ENCODE measurements at places on chromosomes 1 and 21. TPM values are rescaled to one million over a fixed set of nuclear protein-coding genes. Genes with fewer than 3 reads are reported as not detected.

ASCL5 gene
- 0.41 TPM for total RNA-seq

DNA sequence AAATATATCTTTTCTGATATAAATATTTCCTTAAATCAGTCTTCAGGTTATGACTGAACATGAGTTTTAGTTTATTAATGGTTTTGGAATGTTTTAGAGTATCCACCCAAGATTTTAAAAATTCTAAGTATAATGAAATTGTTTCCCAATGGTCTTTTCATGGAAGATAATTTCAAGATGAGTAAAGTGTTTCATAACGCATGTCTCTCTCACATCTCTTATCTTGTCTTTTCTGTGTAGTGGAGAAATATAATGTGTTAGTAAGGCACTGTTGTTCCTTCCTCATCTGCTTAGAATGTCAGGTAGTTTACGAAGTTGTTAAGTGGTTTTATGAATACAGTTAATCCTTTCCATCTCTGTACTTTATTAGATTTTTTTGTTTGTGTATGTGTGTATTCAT is 49.6 kb downstream of the PLA2G4A start:
- DNase-seq: no peak

CFHR4 gene
- total RNA-seq: not detected

VASH2 gene
- total RNA-seq: 184 TPM

GRCh38 chr1:62908168-62908695 is 124.3 kb downstream of the ATG4C start:
- DNase-seq: no peak

- no peak for DNase-seq
Observed at GRCh38 chr1:208183977-208184911, 59.9 kb downstream of the PLXNA2 start.

ADPRS gene
- total RNA-seq: 22.9 TPM

DNA sequence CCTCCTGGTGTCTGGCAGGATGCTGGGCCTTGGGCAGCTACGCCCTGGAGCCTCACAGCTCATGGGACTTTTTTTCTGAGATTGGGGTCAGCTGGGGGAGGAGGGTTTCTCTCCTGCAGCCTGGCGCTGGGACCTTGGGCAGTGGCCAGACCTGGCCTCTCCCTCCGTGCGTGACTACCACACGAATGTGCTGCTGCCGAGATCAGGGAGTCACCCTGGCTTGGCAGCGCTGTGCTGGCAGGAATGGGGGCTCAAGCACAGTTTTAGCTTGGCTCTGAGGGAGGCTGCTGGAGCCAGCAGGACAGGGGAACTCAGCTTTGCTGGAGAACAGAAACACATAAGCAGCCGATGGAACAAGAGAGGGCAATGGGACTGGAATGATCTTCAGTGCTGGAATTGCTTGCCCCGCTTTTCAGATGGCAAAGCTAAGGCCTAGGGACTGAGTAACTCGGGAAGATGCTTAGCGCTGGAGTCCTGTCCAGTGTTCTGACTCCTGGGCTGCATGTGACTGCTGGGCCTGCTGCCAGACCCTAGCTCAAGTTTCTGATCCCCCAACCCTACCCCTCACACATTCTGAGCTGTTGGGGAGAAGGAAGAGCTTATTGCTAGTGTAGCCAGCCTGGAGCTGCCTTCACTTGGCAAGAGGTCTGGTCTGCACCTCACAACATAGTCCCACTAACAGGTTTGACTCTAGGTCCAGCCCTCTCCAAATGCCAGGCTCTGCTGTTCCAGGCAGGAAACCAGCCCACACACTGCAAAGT is 69.9 kb downstream of the NAV1 start:
- DNase-seq: no peak

DNA sequence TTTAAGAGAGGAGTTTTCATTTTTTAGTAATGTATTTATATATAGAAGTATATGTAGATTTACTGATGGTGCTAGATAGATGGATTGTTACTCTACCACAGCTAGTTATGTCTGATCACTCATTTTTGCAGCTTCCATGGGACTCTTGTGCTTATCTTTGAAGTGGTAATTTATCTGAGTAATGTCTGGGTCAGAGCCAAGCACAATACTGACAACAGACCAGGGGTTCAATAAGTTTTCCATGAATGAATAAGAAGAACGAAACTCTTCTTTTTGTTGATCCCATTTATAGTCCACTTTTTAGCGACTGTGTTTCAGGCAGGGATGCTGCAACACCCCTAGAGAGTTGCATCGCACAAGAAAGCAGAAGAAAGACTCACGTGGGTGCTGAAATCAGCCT is 935.2 kb downstream of the PLA2G4A start:
- no peak for DNase-seq

GRCh38 chr1:165574295-165574694 is 30.5 kb downstream of the LRRC52 start:
- DNase-seq: no peak

LENEP gene
- total RNA-seq: 1.3 TPM

DNA sequence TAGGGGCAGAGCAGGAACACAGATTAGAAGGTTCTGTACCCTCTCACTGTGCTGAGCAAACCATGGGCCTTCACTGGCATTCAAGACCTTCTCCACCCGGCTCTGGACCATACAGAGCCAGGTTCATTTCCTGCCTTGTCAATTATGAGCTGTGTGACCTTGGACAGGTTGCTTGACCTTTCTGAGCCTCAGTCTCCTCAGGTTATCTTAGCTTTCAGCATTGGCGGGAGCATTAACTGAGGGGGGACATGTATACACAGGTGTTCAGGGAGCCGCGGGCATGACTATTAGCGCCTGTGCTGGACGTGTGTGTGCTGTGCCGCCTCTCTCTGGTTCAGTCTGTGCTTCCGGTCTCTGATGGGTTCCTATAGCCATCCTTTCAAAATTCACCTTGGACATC is 32.1 kb downstream of the HTR6 start:
- no peak for DNase-seq

GRCh38 chr1:32487182-32487581 is 22.3 kb downstream of the ZBTB8B start:
- DNase-seq: no peak

SELL gene
- total RNA-seq: not detected

DNA sequence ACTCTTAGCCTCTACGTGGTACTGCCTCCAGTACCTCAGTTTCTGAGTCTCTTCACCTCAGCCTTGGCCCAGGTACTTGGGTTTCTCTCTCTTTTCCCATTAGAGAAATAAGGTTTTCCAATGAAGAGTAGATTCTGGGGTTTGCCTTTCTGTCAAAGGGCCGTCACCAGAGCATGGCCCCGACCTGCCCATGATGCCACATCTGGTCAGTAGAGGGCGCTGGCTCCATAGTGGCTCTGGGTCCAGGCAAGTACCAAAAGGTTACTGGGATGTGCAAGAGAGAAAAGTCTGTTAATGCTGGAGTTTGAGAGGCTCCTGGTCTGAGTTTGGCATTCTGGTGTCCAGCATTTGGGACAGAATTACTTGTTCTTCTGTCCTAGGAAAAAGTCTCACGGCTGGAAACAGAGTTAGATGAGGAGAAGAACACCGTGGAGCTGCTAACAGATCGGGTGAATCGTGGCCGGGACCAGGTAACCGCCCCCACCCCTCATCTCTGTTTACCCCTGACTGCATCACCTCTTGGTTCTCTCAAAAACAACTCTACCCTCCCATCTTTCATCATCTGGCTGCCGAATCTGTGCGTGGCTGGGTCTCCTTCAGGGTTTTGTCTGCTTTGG is 5.3 kb upstream of the TUFT1 start:
- DNase-seq: no peak

CAPZA1 gene
- total RNA-seq: 107 TPM

PEAR1 gene
- 0.82 TPM for total RNA-seq

- DNase-seq: no peak
Observed at GRCh38 chr1:189513091-189513490, 964.6 kb downstream of the BRINP3 start.

DIO1 gene
- not detected for total RNA-seq

DNA sequence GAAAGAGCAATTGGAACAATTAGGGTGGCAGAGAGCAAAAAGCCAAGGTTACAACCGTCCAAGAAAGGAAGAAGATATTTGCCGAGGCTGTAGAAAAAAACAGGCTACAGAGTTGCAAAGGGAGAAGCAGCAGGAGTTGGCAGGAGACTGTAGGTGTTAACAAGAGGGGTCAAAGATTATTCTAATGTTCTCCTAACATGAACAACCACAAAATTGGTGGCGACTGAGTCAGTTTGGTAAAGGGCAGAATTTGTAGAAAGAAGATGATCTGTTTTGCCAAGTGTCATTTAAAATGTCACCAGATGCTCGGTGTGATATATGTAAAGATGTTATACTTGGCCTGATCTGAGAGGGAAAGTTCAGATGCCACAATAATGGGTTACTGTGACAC is 401 bp upstream of the PRUNE1 start:
- no peak for DNase-seq

DNA sequence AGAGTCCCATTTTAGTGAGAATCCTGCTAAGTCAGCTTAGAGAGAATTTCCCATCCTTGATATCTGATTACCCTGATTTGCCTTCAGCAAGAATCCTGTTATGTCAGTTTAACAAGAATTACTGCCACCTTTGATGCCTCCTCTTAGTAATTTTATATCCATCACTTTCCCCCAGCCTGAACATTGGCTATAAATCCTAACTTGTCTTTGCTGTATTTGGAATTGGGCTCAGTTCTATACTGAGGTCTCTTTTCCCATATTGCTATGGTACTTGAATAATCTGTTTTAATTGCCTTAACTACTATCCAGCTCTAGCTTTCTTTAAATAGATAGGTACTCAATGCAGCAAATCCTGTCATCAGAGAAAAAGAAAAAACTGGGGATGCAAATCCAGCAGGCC is 842.0 kb upstream of the ADAMTS5 start:
- DNase-seq: no peak

TMOD4 gene
- not detected for total RNA-seq

DNA sequence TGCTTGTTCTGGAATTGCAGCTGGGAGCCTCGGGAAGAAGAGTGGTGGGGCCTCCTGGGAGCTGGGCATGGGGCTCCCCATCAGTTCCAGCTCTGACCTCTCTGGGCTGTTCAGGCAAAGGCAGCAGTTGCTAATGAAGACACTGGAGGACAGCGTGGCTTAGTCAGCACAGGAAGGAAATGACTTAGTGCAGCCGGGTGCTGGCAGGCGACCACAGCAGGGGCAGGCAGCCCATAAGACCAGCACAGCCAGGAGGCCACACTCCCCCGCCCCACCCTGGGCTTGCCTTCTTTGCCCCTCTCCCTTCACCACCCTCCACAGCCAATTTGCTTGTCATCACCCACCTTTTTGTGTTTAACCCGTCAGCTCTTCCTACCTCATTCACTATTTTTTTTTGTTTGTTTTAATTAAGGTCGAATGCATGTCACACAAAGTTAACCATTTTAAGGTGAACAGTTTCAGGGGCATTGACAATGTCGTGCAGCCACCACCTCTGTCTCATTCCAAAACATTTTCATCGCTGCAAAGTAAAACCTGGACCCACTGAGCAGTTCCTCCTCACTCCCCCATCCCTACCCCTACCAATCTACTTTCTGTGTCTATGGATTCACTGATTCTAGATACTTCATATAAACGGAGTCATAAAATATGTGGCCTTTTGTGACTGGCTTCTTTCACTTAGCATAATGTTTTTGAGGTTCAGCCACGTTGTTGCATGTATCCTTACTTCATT is 10.9 kb downstream of the OLIG2 start:
- no peak for DNase-seq

- DNase-seq: no peak
Observed at GRCh38 chr1:162500805-162501204, 3.2 kb downstream of the UHMK1 start.

OR14I1 gene
- not detected for total RNA-seq

GRCh38 chr21:34859976-34860653 is 189.0 kb downstream of the RUNX1 start:
- no peak for DNase-seq

DNA sequence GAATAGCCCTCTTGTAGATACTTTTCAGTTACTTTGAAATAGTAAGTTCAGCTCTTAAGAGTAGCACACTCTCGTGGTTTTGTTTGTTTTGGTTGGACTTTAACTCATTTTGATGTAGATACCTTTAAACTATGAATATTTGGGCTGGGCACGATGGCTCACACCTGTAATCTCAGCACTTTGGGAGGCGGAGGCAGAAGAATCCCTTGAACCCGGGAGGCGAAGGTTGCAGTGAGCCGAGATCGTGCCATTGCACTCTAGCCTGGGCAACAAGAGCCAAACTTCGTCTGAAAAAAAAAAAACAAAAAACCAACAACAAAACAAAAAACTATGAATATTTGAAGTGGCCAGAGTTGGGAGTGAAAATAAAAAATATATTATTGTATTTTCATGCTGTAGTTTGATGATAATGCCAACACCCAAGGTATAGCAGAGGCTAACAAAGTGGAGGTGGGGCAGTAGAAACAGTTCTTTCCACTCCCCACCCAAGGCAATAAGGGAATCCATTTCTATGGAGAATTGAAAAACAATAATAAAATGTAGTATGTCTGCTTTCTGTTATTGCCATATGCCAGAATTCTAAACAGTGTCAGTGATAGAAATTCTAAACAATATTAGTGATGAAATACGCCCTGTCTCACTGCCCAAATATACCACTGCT is 1.7 kb downstream of the ZNF326 start:
- DNase-seq: no peak

DNA sequence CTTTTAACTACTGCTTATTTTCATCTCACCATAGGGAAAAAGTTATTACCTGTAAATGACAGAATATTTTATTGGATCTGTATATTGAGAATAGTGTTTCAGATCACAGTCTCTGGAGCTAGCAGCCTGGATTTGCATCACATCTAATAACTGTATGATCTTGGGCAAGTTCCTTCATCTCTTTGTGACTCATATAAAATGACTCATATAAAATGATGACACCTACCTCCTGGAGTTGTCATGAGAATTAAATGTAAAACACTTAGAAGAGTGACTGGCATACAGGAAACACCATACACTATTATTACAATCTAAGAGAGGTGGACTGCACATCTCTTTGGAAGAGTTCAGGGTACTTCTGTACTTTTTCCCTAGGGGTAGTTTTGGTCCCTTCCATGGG is 421.3 kb downstream of the NEGR1 start:
- DNase-seq: no peak

DNA sequence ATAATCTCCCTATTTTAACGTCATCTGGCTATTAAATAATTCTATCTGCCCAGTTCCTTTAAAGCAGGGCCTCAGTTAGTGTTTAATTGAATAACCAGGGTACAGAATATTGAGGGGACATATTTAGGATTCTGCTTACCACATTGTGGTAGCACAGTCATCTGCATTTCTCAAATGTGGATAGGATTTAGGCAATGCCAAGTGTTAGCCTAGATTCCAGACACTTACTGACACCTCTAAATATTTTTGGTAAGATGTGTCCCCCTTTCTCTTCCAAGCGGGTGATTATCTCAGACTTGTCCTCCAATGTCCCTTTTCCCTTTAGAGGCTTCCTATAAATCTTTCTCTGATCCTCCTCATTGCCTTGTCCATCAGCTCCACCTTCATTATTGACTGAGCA is 160.8 kb upstream of the HOOK1 start:
- no peak for DNase-seq

GJA9 gene
- not detected for total RNA-seq

GRCh38 chr1:155864393-155864792 is 5.0 kb downstream of the SYT11 start:
- DNase-seq: no peak

- DNase-seq: no peak
Observed at GRCh38 chr1:171610385-171610784, 11.7 kb upstream of the MYOCOS start.

- DNase-seq: no peak
Observed at GRCh38 chr1:168273575-168273974, 7.1 kb upstream of the TBX19 start.

KRTAP11-1 gene
- total RNA-seq: not detected
